ENCODE measurements at places on chromosomes 12 and 14.

DNA sequence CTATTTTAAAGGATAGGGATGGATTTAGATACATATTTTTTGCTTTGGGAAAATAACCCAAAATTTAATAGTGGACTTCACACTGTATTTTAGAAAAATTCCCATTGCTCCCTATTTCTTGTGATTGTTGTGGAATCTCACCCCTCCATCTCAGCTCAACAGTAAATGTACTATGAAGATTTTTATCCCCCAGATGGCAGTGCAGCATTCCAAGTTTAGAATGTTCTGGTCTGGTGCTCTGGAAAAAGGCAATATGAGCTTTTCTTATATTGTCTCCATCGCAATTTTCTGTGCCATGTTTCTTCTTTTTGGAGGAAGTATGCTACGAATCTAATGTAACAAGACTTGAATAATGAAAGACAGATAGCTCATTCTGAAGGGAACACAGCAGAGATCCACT is 471.7 kb upstream of the SYT1 start:
- peak; percentile 20 for DNase-seq

DNA sequence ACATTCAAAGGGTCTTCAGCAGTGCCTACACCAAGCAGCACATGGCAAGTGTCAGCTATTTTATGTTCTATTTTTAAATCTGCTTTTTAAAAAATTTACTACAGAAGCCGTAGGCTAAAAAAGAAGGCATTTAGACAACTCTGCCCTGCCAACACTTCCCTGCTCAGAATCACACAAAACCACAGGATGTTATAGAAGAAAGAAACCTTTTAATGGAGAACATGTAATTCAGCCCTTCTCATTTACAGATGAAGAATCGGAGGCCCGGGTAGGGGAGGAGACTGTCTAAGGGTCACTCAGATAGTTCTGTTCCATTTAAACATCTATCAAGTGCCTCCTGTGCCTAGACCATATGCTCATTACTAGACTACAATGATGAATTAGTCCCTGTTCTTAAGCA is 171.8 kb upstream of the NTF3 start:
- DNase-seq = no peak

- no peak for DNase-seq
These were observed 93.5 kb upstream of the FOXG1 start for GRCh38 chr14:28673056-28673455.

GRCh38 chr12:62813031-62813829 is 121.7 kb downstream of the PPM1H start:
- DNase-seq = peak; percentile 85

DNA sequence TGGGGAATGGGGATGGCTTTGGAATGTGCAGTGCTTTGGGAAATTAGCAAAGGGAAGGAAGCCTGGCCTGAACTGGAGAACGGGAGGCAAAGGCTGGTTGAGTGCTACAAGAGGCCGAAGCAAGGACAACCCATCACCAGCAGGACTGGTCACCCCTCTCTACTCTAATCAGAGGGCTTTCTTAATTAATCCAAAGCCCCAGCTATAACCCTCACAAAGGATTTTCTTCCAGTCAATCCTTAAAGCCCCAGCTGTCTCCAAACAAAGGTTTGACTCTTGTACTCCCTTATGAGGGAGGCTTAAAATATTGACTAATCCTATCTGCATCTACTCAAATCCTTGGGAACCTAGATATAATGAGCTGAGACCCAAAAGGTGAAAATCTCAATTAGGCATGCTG is 256.3 kb downstream of the NTF3 start:
- DNase-seq = no peak

DNA sequence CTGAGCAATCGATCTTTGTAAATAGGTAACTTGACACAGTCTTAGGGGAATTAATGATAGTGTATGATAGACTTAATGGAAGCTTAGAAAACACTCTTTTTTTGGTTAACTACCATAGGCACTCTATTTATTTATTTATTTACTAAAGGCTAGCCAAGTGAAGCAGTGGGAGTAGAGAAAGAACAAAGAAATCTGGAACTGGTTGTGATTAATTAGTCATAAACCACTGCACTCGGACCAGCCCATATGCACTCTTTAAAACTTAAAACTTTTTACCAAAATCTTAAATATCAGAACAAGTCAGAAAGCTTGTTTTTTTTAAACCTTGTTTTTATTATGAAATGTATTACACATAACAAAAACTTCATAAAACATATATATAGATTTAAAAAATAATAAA is 49.5 kb upstream of the SRP54 start:
- DNase-seq = no peak

- no peak for DNase-seq
These were observed 820.7 kb upstream of the FBXO33 start for GRCh38 chr14:40252817-40253447.

- no peak for DNase-seq
These were observed 123.1 kb downstream of the PIWIL1 start for GRCh38 chr12:130460611-130461446.

GRCh38 chr12:124686370-124687173 is 119.2 kb upstream of the NCOR2 start:
- peak; percentile 43 for DNase-seq

All from cardiac fibroblast (primary cell).